ENCODE measurements at places on chromosomes 1 and 21.

GRCh38 chr1:110893908-110894490, 21.1 kb downstream of the CD53 start:
- no peak for DNase-seq

- no peak for DNase-seq
These were observed 14.2 kb downstream of the UCK2 start for GRCh38 chr1:165841582-165842017.

GRCh38 chr1:170568197-170568596, 36.2 kb downstream of the GORAB start:
- DNase-seq, result no peak

DNA sequence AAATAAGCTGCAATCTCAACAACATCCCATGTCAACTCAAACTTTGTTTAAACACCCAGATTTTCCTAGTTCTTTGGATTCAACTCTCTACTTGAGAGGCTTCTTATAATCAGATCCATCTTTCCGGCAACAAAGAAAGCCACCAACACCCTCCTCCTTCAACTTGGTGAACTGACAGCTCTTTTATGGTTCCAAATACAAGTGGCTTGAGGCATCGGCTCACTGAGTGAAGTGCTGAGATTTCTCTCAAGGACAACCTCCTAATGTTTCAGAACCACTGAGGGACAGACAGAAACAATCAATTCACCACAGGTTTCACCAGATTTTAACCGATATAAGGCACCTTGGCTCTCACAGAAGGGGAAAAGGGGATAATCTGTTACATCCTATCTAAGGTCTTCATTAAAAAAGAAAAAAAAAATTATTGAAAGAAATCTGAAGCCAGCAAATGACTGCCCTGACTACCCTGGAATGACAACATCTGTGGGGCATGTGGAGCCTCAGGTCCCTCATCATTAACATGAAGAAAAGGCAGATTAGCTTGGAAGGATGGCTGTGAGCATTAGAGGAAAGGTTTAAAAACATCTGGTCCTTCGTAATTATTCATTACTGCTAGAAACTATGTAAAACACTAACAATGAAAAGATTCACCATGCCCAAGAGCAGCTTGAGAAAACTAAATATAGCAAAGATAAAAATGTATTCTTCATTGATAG, 50.9 kb downstream of the PTPN14 start:
- no peak for DNase-seq

DNA sequence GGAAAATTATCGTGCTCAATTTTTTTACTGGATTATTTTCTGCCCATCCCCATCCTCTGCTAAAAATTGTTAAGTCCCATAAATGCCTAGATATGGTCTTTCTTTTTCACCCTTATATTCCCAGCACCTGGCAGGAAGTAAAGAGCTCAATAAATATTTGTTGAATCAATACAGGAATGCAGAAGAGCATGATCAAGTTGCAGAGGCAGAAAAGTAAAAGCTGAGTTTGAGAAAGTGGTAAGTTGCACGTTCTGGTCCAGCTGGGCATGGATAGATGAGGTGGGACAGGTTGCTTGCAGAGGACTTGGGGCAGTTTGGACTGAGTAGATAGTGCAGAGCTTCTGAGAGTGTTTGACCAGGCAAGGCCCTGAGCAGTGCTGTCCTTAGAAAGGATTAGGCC, 40.1 kb downstream of the ZNF281 start:
- no peak for DNase-seq

- DNase-seq, result no peak
These were observed 16.6 kb upstream of the TINAGL1 start for GRCh38 chr1:31559715-31560114.

DNA sequence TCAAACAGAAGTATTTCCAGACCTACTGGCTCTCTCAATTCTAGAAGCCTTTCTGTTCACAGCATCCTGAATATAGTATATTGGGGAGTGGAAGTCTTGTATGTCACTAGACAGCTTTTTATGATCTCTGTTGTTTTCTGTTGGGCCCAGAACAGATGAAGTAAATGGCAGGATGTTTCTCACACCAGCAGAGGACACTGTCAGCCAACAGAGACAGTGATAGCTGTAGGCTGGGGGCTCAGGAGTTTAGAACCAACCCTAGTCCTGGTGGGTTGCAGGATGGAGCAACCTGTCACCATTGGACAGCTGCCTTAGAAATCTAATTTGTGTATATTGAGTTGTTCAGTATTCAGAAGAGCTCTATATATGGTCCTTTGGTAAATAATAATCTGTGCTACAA, 16.9 kb downstream of the AGO1 start:
- DNase-seq, result no peak

DNA sequence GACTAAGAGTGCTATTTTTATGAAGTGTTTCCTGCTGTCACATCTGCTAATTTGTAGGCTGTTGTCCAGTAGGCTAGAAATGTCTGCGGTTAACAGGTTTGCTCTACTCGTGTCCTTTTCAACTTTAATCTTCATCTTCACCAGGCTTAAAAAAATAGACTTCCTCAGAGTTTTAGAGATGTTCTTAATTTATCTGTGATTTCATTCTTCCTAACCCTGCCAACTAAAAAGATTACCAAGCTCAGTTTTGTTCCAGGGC, 66.8 kb downstream of the SASS6 start:
- no peak for DNase-seq

DNA sequence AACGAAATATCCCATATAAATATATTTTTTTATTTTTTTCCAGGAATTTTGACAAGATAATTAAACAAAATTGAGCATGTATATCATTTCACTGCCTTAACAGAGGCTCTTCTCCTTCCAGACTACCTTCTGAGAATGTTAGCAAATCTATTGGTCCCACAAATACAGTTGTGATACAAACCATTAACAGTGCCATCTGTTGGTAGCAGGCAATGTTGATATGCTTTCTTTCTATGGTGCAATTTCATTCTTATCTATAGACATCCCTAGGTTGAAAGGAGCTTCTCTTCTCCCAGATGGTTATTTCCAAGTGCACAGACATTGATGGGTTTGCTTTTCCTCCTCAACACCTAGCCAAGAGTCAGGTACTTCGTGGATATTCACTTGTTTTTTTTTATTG, 303.6 kb downstream of the USH2A start:
- no peak for DNase-seq

GRCh38 chr1:110877364-110877763, 4.4 kb downstream of the CD53 start:
- no peak for DNase-seq

GRCh38 chr1:198201956-198202784, 45.4 kb downstream of the NEK7 start:
- no peak for DNase-seq

- no peak for DNase-seq
These were observed 36.4 kb upstream of the PRSS38 start for GRCh38 chr1:227779021-227779441.

- DNase-seq, result no peak
These were observed 537.3 kb upstream of the PLXNA2 start for GRCh38 chr1:208781391-208782045.

- DNase-seq, result no peak
These were observed 35.5 kb downstream of the KIRREL1 start for GRCh38 chr1:158028969-158029368.

GRCh38 chr1:14824314-14824915, 225.9 kb downstream of the KAZN start:
- no peak for DNase-seq

DNA sequence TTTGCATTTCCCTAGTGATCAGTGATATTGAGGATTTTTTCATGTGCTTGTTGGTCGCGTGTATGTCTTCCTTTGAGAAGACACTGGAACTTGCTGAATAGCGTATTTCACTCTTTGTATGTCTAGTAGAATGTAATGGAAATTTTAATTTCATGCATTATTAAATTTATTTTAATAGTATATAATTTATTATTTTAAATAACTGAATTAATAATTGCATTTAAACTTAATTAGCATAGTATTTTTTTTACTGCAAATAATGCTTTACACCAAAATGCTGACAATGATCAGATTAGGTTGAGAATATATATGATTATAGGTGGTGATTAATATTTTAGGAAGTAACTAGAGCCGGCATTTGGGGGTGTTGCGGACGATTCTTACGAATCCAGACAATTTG, 10.5 kb upstream of the MTARC1 start:
- DNase-seq, result no peak

DNA sequence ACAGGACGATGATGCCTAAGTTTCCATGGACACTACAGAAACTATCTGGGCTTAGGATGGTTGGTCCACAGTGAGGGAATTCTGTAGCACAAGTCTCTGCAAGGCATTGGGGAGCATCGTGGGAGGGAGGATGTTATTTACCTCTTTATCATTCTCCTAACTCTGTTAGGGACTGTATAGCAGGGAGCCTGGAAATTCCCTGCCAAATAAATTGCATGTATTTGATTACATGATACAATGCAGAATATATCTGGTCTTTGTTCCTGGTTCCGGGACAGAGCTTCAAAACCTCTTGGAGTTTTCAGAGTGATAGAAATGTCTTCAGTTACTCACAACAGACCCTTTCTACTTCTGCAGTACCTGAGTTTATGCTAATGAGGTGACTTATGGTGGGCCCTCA, 385.9 kb downstream of the PCP4 start:
- no peak for DNase-seq

DNA sequence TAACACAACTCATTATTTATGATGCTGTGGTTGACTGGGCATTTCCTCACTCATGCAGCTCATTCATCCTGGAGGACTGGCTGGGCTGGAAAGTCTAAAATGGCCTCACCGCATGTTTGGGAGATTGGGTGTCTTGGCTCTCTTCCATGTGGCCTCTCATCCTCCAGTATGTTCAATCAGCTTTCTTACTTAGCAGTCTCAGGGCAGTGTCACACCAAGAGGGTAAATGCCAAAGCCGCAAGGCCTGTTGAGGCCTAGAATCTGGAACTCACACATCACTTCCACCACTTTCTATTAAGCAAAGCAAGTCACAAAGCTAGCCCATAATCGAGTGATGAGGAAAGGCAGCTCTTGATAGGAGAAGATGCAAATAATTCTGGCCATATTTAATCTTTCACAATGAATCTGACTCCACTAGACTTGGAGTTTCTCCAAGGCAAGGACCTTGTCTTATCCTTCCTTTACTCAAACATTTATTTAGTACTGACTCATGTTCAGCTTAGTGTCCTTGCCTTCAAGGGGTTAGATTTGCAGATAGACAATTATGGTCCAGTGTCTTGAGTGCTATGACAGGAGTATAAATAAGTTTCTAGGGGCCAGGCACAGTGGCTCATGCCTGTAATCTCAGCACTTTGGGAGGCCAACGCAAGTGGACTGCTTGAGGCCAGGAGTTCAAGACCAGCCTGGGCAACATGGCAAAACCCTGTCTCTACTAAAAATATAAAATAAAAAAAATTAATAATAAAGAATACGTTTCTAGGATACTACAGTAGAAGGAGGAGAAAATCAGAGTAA, 45.1 kb downstream of the TMEM53 start:
- DNase-seq, result no peak

DNA sequence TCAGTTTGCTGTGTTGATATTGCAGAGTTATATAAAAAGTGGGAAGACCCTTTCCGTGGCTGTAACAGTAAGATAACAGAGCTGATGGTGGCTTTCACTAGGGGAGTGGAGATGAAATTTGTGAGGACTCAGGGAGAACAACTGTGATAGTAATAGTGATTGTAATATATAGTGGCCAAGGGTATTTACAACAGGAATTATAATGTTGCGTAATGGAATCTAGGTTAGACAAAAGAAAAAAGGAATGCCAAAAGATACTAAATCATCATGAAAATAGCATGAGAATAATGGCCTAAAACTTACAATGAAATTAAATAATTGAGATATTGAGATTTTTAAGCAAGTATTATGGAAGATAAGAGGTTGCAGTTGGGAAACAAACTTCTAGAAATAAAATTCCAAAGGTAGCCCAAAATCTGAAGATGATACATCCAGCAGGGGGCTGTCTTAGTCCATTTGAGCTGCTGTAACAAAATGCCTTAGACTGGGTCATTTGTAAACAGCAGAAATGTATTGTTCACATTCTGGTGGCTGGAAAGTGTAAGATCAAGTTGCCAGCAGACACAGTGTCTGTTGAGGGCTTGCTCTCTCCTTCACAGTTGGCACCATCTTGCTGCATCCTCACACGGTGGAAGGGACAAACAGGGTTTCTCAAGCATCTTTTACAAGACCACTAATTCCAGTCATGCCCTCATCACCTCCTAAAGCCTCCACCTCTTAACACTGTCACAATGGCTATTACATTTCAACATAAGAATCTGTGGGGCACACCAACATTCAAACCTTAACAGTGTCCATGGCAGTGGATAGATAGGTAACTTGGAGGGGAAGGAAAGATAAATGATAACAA, 711.2 kb downstream of the MRPL39 start:
- DNase-seq, result no peak

- no peak for DNase-seq
These were observed 86.4 kb downstream of the RGL1 start for GRCh38 chr1:183891158-183891856.

GRCh38 chr1:22247527-22248245, 104.8 kb upstream of the WNT4 start:
- no peak for DNase-seq

DNA sequence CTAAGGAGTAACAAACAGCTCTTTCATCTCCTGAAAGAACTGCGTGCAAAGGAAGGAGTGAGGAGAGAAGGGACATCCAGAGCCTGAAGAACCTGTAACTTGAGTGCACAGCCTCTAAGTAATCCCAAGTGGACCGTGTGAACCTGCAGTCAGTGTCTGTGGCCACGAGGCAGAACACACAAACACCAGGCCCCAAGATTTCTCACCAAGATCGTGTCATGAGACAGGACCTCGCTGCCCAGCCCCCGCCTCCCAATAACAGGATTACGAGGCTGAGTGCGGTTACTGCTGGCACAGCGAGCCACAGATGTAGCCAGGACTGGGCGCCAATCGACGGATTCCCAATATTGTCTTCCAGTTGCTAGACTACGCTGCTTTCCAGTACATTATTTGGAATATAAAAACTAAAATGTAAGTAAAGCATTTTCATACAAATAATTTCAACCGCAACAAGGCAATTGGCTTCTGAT, 101.3 kb upstream of the SLC25A33 start:
- no peak for DNase-seq

GRCh38 chr1:170680428-170680827, 16.5 kb downstream of the PRRX1 start:
- DNase-seq, result no peak

GRCh38 chr1:51344602-51345299, 14.4 kb upstream of the TTC39A start:
- no peak for DNase-seq
